NCI-H2171 treated with DMSO at 0.1 percent for 48 hours (cell line): ENCODE measurements at places on chromosomes 2 and 18.

- DNase-seq, result no peak
These were observed 11.4 kb downstream of the MALL start for GRCh38 chr2:110104025-110104771.

- no peak for DNase-seq
These were observed 87.2 kb upstream of the GYPC start for GRCh38 chr2:126568734-126569133.

- no peak for DNase-seq
These were observed 301.4 kb downstream of the NR4A2 start for GRCh38 chr2:156031121-156031520.

DNA sequence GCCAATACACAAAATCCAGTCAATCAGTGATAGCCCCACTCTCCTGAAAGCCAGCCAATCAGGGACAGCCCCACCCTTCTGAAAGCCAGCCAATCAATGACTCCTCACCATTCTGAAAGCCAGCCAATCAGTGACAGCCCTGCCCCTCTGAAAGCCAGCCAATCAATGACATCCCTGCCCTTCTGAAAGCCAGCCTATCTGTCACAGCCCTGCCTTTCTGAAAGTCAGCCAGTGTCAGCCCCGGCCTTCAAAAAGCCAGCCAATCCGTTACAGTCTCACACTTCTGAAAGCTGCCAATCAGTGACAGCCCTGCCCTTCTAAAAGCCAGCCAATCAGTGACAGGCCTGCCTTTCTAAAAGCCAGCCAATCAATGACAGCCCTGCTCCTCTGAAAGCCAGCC is 95.9 kb upstream of the HDAC4 start:
- DNase-seq, result peak; percentile 22

GRCh38 chr18:36101943-36102342 is 27.2 kb downstream of the SLC39A6 start:
- no peak for DNase-seq

GRCh38 chr2:88873620-88874019 is 182.1 kb downstream of the RPIA start:
- DNase-seq, result no peak

DNA sequence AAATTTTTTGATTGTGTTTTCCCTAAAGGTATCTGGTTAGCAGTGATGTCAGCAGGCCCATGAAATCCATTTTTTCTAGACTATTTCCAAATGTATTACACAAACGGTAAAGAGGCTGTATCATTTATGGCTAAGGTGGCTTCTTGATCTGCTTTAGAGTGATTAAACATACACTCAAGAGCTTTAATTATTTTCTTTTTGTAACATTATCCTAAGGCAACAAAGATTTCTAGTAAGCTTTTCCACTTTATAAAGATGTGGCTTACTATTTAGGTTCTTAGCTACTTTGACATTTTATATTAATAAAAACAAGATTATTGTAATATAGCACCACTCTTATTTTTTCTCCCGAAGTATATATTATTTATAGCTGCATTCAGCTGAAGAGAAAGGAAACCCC is 16.5 kb downstream of the MFF start:
- no peak for DNase-seq

DNA sequence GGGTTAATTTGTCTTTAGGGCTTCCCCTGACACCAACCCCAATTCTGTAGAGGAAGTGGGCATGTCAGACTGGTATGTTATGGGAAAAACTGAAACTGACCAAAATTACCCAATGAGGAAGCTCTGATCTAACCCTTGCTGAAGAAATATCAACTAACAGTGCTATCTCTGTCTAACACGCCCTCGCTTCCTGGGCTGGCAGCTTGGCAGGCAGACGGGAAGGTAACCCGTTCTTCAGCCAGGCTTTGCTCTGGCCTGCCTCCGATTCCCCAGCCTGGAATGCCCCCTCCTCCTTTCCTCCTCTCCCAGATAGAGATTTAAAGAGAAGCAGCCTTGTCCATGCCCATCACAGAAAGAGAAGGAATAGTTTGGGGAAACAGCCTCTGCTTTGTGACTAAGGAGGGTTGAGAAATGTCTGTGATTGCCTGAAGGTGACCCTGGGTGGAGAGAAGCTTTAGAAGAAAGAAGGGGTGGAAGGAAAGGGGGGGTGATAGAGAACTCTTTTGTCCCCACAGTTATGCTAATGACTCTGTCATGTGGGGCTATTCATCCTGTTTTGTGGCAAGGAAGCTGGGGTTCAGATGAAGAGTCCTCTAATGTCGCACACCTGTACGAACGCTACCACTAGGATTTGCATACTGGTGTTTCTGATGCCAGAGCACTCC is 15.4 kb downstream of the HK2 start:
- DNase-seq, result no peak

DNA sequence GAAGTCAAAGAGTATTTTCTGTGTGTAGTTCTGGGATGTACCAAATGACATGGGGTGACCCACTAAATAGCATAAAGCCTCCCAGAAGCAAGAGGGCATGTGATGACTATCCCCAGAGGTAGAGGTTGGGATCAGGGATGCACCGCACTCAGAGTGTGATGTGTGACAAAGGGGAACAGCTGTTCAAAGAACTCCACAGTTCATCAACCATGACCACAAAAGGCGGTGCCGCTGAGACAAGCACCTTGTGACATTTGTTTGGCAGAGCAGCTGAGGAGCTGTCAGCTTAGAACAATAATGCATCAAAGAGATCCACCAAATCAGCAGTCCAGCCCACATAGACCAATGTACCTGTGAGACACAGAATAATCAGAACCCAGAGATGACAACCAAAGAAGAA is 81.3 kb downstream of the VWC2L start:
- DNase-seq, result peak; percentile 90

DNA sequence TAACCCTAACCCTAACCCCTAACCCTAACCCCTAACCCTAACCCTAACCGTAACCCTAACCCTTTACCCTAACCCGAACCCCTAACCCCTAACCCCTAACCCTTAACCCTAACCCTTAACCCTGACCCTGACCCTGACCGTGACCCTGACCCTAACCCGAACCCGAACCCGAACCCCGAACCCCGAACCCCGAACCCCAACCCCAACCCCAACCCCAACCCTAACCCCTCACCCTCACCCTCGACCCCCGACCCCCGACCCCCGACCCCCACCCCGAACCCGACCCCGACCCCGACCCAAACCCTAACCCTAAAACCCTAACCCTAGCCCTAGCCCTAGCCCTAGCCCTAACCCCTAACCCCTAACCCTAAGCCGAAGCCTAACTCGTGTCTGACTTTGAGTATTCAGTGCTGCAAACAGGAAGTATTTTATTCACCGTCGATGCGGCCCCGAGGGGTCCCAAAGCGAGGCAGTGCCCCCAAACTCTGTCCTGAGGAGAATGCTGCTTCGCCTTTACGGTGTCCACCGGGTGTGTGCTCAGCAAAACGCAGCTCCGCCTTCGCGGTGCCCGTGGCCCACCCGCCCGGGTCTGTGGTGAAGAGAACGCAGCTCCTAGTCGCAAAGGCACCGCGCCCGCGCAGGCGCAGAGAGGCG is 36.0 kb downstream of the FAM110C start:
- DNase-seq, result no peak

DNA sequence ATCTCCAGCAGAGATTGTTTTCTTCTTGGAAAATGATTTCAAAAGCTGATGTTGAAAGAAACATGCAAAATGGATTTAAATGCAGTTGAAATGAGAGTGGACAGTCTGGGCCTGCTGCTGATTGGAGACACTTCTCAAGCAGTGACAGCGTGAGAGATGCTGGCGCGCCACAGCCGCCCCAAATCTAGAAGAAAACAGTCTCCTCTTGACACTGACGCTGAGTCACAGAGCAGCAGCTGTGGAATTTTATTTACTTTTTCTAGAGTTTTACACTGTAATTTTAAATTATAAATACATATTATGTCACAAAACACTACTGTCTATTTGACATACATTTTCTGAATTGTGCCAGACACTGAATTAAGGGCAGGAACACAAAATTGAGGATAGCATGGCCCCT is 121.8 kb upstream of the TMEM200C start:
- DNase-seq, result no peak

GRCh38 chr2:158179660-158180059 is 78.0 kb downstream of the UPP2 start:
- DNase-seq, result peak; percentile 50

DNA sequence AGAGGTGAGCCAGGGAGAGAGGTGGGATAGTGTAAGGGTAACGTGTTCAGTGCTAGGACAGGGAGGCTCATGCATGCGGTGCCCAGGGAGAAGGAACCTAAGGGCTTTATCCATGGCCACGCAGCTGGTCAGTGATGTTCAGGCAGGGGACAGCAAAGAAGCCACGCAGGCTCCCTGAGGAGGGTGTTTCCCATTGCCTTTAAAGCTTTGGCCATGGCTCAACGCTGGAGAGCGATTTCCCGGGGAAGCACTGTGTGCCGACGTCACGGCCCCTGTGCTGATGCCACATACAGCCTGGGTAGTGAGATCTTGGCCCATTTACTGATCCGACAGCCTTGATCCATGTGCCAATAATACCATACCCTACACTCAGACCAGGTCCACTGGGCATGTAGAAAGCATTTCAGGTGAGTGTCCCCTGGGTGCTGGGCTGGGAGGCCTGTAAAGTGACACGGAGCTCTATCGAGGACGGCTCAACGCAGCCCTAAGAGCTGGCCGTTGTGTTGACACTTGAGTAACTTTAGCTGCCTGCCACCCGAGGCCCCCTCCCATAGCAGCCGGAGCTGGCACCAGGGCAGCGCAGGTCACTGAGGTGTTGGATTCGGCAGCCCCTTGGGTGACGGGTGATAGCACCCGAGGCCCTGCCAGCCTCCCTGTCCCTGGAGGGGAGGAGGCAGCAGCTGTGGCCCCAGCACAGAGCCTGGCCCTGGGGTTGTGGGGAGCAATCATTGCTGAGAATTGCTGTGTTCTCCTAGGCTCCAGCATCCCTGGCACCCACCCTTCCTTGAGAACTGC is 41.4 kb downstream of the PDIA6 start:
- DNase-seq, result no peak

GRCh38 chr2:143564419-143564818 is 435.2 kb downstream of the ARHGAP15 start:
- DNase-seq, result no peak

DNA sequence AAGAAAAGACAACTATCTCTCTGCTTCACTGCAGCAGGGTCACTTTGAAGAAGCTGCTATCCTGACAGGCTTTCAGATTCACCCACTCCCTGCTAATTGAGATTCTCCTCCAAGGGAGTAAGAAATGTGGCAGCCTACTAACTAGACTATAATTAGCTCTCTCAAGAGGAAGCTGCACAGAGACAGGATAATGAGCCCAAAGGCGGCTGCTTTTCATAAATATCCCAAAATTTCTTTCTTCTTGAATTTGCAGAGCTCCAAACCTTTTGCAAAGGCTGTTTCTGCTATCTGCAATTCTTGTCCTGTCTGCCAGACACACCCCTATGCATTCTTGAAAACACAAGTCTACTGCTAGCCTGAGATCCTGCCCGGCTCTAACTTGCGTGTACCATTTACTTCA is 54.0 kb upstream of the RNU4ATAC start:
- no peak for DNase-seq

DNA sequence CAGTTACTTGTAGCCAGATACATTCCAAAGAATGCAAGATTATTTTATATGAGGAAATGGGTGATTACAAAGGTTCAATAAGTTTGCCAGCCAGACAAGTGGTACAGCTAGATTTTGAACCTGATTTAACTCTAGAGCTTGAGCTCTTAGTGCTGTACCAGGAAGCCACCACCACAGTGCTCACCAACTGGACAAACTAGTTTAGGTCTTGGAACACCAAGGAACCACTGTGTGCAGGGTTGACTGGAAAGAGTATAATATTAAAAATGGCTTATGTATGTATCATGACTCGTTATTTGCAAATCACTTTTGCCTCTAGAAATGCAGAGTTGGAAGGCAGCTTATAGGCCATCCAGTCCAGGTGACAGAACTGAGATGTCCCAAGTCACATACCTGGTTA is 177.2 kb downstream of the TXNL1 start:
- no peak for DNase-seq

DNA sequence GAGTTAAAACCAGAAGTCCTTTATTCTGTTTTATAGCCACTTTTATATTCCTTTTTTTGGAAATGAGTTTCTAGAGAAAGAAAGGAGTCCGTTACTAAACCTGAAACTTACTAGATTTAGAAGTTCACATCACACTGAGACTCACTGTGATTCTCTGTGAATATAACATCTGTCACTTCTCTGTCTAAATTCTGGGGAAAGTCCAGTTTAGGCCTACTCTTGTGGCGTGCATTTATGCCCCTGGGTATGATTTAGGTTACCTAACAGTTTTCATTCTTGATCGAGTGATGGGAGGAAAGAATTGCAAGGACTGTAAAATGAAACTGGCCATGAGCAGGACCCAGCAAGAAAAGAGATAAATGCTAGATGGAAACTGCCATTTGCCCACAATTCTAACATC is 449.6 kb downstream of the SPAG16 start:
- DNase-seq, result no peak

DNA sequence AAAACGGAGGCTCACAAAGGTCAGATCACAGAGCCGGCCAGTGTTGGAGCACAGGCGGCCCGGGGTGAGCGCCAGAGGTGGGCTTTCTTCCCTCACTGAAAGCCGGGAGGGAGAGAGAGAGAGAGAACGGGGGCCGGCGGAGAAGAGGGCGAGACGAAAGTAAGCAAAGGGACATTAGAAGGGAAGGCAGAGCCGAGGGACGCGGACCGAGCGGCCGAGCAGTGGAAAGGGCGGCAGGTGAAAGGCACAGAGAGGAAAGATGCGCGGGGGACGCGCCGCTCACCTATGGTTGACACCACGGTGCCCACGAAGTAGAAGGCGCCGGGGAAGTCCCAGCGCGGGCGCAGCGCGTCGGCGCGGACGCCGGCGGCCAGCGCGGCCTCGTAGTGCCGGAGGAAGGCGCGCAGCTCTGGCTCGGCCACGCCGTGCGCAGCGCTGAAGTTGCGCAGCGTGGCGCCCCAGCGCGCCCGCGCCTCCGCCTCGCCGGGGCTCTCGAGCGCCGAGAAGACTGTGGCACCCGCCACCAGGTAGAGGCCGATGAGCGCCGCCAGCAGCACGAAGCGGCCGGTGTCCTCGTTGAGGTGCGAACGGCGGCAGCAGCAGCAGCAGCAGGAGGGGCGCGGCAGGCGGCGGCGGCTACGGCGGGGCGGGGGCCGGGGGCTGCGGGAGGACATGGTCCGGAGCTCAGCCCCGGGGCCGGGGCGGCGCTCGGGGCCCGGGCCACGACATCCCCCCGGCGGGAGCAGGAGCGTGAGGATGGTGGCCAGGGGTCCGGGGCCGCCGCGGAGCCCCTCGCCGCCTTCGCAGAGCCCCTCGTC is 166.9 kb downstream of the MSH2 start:
- DNase-seq, result peak; percentile 23

GRCh38 chr2:172680436-172681068 is 55.1 kb upstream of the RAPGEF4 start:
- no peak for DNase-seq

- peak; percentile 51 for DNase-seq
These were observed 241.3 kb downstream of the PAX3 start for GRCh38 chr2:222057347-222058073.

DNA sequence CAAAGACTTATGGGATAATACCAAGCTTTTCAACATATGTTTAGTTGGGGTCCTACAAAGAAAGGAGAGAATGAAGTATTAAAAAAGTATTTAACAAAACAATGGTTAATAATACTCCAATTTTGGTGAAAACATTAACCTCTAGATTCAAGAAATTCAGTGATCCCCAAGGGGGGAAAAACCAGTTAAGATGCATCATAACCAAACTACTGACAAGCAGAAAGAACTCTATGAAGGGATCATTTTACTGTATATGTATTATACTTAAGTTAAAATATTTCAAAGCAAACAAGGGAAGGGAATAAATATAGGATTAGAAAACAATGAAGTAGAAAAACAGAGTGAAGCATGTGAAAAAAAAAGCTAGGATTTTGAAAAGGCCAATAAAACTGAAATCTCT is 8.7 kb downstream of the CNRIP1 start:
- no peak for DNase-seq
